Activated naive CD8-positive, alpha-beta T cell treated with anti-CD3 and anti-CD28 coated beads, Interleukin-2, amount 10 ng/mL, durations not matched to agents 7 days and 5 days (primary cell): ENCODE measurements at places on chromosomes 11 and 22. TPM values are rescaled to one million over a fixed set of nuclear protein-coding genes. Genes with fewer than 3 reads are reported as not detected.

DNA sequence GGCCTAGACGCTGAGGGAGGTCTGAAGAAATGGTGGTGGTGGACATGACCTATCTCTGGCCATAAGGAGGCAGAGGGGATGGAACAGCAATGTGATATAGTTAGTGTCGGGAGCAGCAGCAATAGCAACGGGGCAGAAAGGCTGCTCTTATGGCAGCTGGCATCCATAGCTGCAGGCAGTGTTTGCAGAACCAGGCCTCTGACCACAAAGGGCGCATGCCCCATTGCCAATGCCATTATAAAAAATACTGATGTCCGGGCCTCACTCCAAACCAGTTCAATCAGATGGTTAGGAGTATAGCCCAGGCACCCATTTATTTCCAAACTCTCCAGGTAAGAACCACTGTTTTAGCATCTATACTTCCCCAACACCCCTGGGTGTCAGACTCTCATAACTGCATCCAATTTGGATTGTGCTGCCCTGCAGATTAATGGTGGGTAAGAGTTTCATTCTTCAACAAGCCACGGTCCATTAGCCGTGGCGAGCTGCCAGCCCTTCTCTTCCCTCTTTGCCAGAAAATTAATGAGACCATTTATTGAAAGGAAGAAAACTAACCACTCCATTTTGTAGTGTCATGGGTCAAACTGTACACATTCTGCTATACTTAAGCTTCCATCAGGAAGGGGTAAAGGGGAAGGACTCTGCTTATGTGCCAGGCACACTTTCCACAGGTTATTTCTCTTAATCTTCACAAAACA lies 72.8 kb upstream of the SPON1 start:
- no peak for DNase-seq

GRCh38 chr11:99716302-99716701 lies 695.6 kb downstream of the CNTN5 start:
- no peak for DNase-seq

- DNase-seq = peak; percentile 47
These were observed 453.5 kb downstream of the OPCML start for GRCh38 chr11:133078591-133079404.

GRCh38 chr11:26777372-26777808 lies 55.5 kb upstream of the SLC5A12 start:
- no peak for DNase-seq

Gene RBX1
- 73.6 TPM for total RNA-seq
